ENCODE measurements at places on chromosomes 11 and 22.

DNA sequence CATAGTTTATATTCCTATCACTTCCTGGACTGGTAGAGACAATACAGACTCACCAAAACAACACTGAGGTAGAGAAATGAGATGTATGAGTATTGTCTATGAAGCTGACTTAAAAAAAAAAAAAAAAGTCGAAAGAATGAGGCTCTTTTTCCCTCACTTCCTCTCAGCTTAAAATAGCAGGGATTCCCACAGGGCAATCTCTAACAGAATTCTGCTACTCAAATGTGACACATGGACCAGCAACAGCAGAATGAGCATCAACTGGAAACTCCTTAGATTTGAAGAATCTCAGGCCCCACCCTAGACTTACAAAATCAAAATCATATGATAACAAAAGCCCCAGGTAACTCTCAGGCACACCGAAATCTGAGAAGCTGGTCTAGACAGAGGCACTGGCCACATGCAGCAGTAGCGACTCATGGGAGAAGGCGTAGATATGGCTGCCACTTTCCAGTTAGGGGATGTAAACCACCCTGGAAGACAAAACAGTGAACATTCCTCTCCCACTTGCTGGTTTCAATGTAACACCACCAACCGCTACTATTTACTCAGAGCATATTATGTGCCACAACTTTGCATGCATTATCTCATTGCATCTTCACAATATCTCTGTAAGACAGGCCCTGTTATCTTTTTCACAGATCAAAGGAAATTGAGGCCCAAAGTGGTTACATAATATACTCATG is 128.0 kb downstream of the RBFOX2 start:
- DNase-seq = no peak

DNA sequence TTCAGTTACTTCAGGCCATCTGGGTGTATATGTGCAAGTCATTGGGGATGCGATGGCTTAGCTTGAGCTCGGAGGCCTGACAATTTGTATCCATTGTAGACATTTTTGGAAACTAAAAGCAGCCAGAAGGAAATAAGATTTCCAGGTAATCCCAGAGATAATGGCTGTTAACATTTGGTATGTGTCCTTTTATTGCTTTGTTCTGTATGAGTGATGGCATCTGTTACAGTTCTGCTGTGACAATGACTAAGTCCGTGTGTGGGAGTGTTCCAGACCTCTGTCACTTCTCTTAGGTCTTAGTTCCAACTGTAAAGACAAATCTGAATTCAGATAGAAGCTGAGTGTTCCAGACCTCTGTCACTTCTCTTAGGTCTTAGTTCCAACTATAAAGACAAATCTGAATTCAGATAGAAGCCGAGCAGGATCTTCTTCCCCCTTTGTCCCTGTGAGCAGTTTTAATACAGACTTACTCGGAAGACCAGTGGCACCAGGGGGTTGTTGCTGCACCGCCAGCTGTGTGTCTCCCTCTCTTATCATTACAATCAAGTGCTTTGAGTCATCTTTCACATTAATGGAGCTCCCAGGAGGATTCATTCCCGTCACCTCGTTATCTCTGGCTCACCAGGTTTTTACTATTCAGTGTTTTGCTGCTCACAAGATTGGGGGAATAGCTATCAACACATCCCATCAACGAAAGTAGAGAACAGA is 190.9 kb upstream of the SORL1-AS1 start:
- DNase-seq = no peak

GRCh38 chr22:49107961-49108530 is 719.6 kb downstream of the BRD1 start:
- DNase-seq = no peak

GRCh38 chr22:40982482-40983385 is 31.6 kb downstream of the RBX1 start:
- no peak for DNase-seq

- DNase-seq = no peak
Measured at GRCh38 chr11:94130298-94131046, 1.8 kb downstream of the PANX1 start.
